ENCODE measurements at places on chromosomes 1 and 21. TPM values are rescaled to one million over a fixed set of nuclear protein-coding genes. Genes with fewer than 3 reads are reported as not detected.

IL10 gene
- polyA plus RNA-seq = 1.0 TPM

TNFSF4 gene
- polyA plus RNA-seq = 1.8 TPM

ANGPTL1 gene
- polyA plus RNA-seq = 67.5 TPM

NTNG1 gene
- 21.3 TPM for polyA plus RNA-seq

SIM2 gene
- 13.3 TPM for polyA plus RNA-seq

S100A16 gene
- 57.5 TPM for polyA plus RNA-seq

NTMT2 gene
- polyA plus RNA-seq = 1.3 TPM

ITGB2 gene
- 13.2 TPM for polyA plus RNA-seq

DNA sequence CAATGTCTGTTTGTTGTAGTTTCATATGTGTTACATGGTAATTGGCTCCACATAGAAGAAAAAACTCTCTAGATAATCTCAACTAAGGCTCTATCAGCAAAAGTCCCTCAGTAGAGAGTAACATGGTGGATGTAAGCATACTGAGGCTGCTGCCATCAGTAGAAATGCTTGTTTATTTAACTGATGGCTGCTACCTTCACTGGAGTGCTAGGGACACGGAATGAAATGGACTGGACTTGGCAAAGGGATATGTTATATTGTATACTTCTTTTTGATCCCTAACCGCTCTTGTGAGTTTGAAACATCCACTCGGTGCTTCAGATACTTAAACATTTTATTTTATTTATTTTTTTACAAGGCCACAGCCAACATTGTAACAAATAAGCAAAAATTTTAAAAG lies 143.0 kb downstream of the ZNF281 start:
- no peak for DNase-seq

DNA sequence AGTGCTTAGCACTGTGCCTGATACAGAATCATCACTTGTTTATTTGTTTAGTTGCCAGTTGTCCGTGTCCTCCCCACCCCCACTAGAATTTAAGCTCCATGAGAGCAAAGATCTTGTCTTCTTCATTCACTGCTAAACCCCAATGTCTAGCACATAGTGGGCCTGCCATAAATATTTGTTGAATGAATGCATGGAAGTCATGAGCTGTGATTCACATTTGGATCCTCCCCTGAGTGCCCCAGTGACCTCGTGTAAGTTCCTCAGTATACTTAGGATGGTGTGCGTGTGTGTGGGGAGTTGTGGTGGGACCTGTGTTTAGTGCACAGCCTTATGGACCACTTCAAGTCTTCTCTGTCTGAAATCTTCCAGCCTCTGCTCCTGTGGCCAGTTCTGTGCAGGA lies 23.1 kb downstream of the IER5 start:
- no peak for DNase-seq

DNA sequence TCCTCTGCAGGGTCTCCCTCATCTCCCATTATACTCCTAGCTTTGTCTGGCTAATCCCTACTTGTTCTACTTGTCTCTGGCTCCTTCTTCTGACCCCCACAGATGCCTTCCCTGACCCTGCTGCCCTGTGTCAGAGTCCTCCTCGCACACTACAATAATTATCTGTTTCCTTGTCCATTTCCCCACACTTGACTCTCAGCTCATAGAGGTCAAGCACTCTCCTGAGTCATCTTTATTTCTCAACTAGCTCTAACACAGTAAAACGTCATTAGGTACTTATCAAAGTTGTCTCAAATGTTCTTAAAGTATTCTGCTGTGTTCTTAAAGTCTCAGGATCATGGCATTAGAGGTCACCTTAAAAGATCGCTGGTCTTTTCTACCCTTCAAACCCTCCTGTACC lies 47.1 kb downstream of the C8A start:
- no peak for DNase-seq

DNA sequence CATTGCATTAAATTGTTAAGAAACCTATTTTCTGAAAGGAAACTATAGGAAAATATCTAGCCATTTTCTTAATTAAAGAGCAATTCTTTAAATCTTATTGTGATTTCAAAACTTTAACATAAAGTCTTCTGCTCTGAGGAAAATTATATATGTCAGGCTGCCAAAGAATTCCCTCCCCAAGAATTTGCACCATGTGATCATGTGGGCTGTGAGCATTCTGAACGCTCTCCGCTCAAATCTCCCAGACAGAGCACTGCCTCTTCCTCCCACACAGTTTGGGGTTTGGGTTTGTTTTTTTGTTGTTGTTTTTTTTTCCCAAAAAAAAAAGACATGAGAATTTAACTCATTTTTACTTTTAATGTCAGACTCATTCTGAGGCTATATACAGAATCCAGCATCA lies 155.9 kb upstream of the PALMD start:
- DNase-seq = peak; percentile 30

GRCh38 chr1:204975021-204975420 lies 68.0 kb upstream of the CNTN2 start:
- DNase-seq = no peak

GRCh38 chr1:216742625-216743024 lies 19.4 kb upstream of the ESRRG start:
- DNase-seq = peak; percentile 22

DNA sequence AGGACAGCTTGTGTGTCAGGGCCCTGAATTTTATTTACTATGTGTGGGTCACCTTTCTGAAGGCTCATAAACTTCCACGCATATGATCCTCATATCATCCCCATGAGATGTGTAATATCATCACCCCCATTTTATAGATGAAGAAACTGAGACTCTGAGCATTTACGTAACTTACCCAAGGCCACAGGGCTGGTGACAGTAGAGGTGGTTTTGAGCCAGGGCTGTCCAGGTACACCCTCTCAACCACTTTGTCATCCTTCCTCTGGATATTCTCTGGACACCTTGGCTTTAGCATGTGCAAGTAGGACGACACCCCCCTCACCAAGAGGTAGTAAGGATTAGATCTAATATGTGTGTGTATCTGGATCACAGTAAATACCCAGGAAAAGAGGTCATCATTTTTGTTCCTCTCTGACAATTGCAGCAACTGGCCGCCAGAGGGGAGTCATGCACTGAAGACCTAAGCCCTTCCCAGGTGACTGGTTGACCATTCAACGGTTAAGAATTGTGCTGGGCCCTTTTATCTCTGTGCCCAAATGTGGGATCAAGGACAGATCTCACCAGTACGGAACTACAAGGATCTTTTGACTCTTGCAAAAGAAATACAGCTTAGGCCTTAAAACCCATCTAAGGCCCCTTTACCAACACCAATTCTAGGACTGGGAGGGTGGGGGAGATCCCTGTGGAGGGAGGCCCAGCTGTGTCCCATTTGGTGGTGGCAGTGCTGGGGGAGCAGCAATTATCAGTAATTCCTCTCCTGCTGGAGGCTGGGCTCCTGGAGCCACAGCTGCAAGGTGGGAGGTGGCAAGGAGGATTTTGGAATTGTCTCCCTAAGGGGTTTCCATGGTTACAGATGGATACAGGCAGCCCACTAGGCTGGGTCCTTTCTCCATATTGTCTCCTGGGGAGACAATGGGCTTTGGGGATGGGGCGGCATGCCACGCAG lies 13.7 kb upstream of the E2F2 start:
- DNase-seq = peak; percentile 87

- no peak for DNase-seq
Observed at GRCh38 chr21:40625991-40626390, 221.0 kb downstream of the DSCAM start.

DNA sequence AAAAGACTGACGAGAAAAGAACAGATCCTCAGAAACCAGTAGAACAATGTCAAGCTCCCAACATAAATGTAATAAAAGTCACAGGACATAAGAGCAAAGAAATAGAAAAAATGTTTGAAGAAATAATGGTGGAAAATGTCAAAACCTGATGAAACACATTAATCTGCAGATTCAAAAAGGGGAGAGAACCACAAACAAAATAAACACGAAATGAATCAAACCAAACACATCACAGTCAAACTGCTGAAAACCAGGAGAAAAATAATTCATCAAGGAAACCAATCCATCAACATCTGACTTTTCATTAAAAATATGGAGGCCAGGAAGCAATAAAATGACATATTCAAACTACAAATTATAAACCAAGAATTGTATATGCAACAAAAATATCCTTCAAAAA lies 31.9 kb downstream of the TRIM33 start:
- no peak for DNase-seq

DNA sequence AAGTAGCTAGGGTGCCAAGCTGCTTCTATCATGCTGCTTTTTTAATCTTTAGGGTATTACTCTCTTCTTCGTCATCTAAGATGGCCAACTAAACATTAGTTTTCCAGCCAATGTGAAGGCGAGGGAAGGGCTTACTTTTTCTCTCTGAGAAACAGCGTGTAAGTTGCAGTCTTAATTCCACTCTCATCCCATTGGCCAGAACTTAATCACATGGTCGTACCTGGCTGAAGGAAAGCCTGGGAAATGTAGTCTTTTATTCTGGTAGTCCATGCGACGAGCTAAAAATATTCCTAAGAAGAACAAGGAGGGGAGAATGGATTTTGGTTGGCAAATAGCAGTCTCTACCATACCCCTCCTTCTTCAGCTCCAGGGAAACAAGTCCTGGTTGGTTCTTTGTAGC lies 21.5 kb downstream of the DNAJC6 start:
- DNase-seq = no peak

DNA sequence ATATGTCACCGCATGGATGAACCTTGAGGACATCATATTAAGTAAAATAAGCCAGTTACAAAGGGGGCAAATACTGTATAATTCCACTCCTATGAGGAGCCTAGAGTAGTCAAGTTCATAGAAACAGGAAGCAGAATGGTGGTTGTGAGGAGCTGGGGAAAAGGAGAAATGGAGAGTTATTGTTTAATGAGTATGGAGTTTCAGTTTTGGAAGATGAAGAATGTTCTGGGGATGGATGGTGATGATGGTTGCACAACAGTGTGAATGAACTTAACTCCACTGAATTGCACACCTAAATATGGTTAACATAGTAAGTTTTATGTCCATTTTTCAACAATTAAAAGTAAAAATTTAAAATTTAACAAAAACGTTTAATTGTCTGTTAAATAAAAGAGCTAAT lies 220.9 kb upstream of the JUN start:
- DNase-seq = no peak

GRCh38 chr1:17239420-17239819 lies 9.5 kb upstream of the PADI3 start:
- peak; percentile 93 for DNase-seq

DNA sequence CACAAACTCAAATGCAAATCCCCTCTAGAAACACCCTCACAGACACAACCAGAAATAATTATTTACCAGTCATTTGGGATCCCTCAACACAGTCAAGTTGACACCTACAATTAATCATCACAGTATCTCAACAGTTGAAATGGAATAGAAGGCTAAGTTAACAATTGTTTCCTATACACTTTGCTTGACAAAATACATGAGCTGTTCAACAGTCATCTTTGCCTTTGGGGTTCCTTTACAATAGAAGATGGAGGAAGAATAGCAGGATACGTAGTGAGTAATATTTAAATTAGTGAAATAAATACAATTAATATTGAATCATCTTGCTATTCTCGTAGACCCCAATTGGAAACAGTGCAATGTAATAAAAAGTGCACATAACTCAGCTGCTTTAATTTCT lies 487.3 kb upstream of the ADAMTS5 start:
- no peak for DNase-seq

GRCh38 chr1:55073187-55073916 lies 34.0 kb downstream of the PCSK9 start:
- no peak for DNase-seq

Measured in muscle of leg (tissue), 16 donors.